RKO (cell line): ENCODE measurements at places on chromosomes 12 and 14.

DNA sequence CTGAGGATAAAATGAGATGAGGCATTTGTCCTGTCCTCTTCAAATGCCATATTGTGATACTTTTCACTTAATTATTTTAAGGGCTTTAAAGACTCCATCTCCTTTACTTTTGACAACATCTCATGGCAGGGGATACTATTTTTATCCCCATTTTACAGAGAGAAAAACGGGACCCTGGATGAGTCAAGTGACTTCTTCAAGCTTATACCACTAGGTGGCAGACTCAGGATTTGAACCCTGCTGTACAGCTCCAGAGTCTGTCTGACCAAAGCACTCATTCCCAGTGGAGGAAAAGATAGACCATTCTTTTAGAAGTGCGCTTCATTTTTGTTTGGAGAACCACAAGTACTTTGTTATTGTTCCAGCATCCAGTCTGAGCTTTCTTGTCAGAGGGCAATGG is 1.7 kb upstream of the SMOC1 start:
- no peak for DNase-seq

DNA sequence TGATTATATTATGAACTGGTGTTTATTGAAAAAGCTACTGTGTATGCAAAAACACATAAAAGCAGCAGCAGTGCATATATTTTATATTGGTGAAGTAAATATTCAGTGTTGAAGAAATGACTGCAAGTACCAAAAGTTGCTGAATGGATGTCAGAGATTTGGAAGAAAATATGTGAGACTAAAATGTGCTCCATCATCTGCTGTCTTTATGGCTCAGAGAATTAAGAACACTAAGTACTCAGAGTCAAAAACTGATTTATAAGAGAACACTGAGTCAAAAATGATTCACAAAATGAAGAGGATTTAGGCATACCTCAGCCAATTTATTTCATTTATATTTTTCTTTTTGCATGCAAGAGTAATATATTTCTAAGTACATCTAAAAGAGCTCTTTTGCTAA is 86.3 kb upstream of the PDZRN4 start:
- no peak for DNase-seq

- no peak for DNase-seq
These were observed 617 bp upstream of the MGP start for GRCh38 chr12:14886271-14886670.

- peak; percentile 80 for DNase-seq
These were observed 126.7 kb upstream of the CCDC196 start for GRCh38 chr14:66359500-66359899.

DNA sequence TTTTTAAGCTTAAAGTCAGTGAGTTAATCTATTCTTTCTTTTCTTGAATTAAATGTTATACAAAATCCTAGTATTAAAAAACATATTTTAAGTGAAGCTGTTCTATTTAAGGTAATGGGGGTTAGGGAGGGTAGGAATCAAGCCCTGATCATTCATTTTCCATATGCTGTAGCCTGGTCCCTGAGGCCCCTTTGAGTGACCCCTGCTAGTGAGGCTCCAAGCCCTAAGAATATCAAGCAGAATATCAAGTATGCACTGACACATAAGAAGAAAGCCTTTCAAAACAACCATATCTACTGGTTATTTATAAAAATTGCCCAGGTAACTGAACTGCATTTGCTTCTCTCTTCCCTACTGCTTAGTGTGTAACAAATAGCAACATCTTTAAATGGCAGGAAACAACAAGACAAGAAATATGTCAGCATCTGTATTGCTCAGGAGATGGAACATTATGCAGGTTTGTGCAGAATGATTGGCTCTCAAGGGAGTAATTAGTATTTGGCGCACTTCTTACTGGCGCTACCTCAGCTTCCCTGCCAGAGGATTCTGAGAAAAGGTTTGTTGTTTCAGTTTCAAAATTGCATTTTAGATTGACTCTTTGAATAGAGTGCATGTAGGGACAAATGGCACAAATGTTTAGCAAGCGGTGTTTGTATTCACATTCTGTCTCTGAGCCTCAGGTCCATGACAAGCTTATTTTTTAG is 223.0 kb downstream of the DUSP6 start:
- no peak for DNase-seq

DNA sequence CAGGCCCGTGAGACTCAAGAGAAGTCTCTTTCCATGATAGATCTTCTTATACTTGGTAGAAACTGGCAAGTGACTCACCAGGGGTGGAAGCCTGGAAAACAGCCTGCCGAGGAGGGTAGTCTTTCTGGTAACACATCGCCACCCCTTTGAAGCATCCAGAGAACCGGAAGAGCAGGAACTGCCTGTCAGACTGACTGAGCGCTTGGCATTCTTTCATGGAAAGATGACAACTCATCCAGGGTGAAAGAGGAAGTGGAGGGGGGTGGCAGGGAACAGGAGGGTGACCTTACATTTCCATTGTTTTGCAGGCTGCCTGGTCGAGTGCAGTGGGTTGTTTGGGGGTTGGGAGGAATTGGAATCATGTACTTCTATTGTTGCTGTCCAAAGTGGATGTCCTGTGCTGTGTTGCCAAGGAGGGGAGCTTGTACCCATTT is 34.5 kb downstream of the PRKCH start:
- DNase-seq: peak; percentile 92

GRCh38 chr14:77141214-77142004 is at the start of gene ZDHHC22:
Gene ZDHHC22, minus strand, starts transcription at chr14:77141791. Its CDS starts 2,053 bp downstream, at chr14:77139738.
- no peak for DNase-seq

GRCh38 chr14:49946320-49947141 is 53.6 kb downstream of the ARF6 start:
- no peak for DNase-seq

GRCh38 chr12:54352891-54353874 is 11.1 kb downstream of the GPR84 start:
- DNase-seq: no peak

- no peak for DNase-seq
These were observed 39.7 kb upstream of the FOS start for GRCh38 chr14:75238756-75239455.

DNA sequence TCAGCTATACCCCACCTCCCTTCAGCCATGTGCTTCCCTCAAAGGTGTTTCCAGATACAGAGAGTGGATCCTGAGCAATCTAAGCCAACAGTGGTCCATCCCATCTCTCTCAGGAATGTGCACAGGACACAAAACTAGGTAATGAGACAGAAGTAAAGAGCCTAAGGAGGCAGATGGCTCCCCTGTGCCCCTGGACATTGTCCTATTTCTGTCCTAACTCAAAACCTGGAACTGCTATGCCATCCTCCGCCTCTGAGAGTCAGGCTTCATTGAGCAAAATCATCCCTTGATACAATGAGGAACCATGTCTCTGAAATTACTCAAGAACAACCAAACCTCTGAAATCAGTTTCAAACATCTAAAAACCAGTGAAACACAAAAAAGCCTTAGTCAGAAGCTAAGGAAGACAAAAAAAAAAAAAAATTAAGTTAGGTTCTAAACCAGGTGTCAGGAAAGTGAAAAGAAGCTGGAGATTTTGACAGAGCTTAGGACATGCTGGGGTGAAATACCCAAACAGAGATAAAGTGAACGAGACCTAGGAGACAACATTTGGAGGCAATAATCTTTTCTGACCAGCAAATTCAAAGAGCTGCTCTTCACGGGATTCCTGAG is 200.3 kb upstream of the PLEKHG7 start:
- no peak for DNase-seq

GRCh38 chr12:122420471-122421162 is 1.9 kb downstream of the CLIP1 start:
- DNase-seq: no peak

DNA sequence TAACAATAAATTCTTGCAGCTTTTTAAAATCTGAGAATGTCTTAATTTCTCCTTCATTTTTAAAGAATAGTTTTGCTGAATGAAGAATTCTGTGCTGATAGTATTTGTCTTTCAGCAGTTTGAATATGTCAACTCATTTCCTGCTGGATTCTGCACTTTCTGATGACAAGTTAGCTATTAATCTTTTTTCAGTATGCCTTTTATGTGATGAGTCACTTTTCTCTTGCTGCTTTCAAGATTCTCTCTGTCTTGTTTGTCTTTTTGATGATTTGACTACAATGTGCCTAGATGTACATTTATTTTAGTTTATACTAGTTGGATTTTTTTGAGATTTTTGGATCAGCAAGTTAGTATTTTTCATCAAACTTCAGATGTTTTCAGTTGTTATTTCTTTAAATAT is 87.9 kb upstream of the AVPR1A start:
- peak; percentile 21 for DNase-seq

DNA sequence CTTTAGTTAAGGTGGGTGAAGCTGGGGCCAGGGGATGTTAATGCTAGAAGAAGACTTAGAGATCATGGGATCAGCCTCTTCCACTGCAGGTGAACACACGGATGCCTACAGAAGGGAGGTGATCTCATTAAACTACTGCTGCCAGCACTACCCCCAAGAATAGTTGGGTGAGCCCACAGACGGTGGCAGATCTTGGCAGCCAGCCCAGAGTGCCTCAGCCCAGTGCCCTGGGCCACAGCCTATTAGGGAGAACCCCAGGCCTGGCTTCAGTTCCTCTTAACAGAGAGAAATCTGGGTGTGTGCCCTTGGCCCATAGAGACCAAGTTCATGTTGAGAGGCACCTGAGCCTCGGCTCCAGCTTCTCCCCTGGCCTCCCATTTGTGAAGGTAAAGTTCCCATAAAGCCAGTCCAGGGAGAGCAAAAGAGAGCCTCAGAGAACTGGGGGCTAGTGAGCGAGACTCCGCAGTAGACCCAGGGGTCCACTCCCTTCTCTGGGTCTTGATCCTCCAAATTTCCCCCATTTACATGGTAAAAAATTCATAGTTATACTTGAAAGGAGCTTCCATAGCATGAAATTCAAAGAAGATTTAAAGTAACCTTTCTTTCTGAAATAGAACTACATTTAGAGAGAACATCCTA is 125.0 kb upstream of the CCND2 start:
- no peak for DNase-seq

GRCh38 chr12:99066726-99067125 is 421.6 kb downstream of the APAF1 start:
- no peak for DNase-seq

- DNase-seq: no peak
These were observed 56.5 kb upstream of the GPR68 start for GRCh38 chr14:91300957-91301356.

DNA sequence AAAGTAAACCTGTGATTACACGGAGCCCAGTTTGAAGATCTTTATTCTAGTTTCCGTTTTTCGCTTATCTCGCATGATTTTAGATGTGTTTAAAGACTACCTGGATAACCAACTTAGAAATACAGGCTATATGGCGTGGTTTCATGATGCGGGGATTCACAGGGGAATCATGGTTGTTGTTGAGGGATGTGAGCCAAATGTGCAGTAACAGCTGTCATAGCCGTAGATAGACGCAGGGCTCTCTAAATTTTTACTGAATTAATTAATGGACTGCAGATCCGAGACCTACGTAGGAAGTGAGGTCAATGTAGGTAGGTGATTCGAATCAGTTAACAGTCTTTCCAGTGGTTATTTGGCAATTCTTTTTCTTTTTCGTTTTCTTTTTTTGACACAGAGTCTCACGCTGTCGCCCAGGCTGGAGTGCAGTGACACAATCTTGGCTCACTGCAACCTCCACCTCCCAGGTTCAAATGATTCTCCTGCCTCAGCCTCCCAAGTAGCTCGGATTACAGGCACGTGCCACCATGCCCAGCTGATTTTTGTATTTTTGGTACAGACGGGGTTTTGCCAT is 144.9 kb upstream of the AMIGO2 start:
- DNase-seq: no peak

DNA sequence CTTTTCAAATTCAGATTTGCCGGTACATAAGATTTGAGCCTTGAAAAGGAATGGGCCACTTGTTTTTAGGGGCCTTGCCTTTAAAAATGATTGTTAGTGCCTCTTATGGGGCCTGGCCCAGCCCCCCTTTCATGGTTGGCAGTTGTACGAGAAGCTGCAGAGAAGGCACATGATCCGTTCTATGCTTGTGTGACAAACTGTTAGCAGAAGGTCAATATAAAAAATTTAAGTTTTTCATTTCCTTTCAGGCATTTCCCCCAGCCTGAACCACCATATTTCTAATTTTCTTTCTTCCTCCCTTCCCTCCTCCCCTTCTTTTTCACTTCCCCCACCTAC is 119.1 kb downstream of the PLXNC1 start:
- no peak for DNase-seq

GRCh38 chr12:23236066-23236780 is 611.3 kb downstream of the ETNK1 start:
- no peak for DNase-seq

- DNase-seq: peak; percentile 58
These were observed 150.6 kb upstream of the HMGA2 start for GRCh38 chr12:65673732-65674131.

GRCh38 chr14:104285508-104285840 is 147.1 kb downstream of the KIF26A start:
- DNase-seq: no peak

DNA sequence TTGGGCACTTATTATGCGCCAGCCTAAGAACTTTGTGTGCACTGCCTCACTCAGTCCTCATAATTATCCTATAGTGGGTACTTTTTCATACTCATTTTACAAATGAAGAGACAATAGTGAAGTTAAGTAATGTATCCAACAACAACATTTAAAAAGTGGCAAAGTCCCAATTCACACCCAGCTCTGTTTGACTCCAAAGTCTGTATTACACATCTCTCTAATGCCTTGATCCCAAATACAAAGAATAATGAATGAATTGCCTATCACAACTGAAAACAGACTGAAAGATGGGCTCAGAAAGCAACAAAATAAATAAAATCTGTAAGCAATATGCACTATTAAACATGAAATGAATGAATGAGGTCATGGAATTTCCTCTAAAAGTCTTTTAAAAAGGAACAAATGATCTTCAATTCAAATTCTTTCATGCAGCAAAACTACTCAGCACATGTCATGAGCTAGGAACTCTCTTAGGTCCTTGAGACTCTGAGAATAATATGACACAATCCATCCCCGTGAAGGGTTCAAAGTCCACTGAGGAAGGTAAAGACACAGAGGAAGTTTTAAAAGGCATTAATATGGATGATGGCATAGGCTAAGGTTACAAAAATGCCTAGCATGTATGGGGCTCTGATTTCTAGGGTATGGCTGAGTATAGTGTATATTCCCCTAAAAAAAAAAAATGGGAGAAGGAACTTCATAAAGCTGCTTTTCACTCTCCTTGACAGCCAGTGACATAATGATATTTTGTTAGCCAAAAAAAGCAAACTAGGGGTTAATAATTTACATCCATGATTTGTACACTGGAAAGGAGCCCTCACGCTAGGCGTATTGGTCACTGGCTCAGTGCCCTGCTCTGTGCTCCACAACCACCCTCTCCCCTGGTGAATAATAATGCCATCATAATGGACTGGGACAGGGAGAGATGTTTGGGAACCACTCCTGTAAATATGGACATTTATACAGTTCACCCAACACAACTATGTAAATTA is 103.4 kb downstream of the SLC2A13 start:
- DNase-seq: no peak

DNA sequence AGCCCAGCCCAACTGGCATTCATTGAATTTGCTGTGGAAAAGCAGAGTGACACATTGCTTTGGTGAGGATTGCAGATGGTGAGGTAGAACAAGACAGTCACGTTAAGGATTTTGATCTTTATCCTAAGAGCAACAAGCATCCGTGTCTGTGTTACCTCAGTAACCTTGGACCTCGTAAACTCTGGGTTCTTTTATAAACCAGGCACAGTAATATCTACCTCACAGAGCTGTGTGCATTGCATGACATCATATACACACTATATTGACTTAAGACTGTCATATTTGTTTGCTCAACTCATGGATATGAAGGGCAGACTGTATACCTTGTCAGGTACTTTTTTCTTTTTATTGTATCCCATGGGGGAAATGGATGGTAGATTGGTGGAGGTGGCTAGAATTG is 156.2 kb downstream of the ETV6 start:
- no peak for DNase-seq

GRCh38 chr12:53550595-53550994 is 43.3 kb upstream of the NPFF start:
- no peak for DNase-seq
